Stimulated activated naive CD8-positive, alpha-beta T cell treated with anti-CD3 and anti-CD28 coated beads, Interleukin-15, Interleukin-2, amounts not matched to agents 100 U/mL and 50 U/mL, for 24 hours (primary cell): ENCODE measurements at places on chromosomes 12 and 14.

GRCh38 chr12:3047961-3048360 is 29.2 kb upstream of the TSPAN9 start:
- no peak for DNase-seq

DNA sequence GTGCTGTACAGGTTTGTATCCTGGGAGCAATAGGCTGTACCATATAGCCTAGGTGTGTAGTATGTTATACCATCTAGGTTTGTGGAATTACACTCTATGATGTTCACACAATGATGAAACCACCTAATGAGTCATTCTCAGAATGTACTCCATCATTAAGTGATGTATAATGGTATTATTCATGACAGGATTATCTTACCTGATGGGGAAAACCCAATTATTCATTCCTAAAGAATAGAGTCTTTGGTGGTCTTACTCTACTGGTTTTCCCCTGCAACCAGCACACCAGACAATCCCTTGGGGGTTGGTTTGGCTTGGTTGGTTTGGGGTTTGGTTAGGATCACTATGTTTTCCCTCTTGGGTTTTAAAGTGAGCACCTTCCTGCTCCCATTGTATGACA is 12.6 kb upstream of the OR10P1 start:
- DNase-seq: peak; percentile 56

- DNase-seq: no peak
These were observed 15.3 kb downstream of the DYNC1H1 start for GRCh38 chr14:101979666-101980065.

- no peak for DNase-seq
These were observed 143.1 kb downstream of the RBM19 start for GRCh38 chr12:113823016-113823415.

- DNase-seq: peak; percentile 17
These were observed 75.5 kb upstream of the CAND1 start for GRCh38 chr12:67193704-67194103.

DNA sequence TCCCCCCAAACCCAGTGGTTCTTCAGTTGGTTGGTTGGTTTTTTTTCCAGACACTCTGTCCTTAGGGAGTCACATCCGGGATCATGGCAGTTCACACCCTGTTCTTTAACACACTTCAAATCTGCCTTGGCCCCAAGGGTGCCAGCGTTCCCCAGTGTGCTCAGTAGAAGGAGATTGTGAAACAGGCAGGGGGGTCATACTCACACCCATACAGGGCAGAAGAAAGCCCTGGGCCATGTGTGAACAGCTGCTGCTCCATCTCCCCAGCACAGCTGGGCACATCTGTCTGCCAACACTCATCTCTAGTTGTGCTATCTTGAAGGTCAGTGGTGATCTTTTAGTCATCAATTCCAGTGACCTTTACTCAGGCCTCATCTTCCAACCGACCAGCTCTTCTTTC is 64.4 kb upstream of the FUT8 start:
- DNase-seq: no peak

DNA sequence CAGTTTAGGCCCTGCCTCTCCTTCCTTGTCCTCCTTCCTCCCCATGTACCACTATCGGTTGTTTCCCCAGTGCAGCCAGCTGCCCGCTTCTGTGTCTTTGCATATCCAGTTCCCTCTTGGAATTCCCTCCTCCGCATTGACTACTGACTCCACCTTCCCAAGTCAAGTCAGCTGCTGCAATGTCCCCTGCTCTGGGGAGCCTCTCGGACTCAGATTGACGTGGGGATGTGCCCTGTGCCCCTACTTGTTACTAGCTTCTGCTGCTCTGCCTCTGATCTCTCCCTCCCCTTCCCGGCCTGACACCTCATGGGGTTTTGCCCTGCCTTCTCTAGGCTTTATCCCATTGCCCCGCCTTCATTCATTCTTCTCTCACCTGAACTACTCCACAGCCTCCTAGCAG is 2.1 kb upstream of the CD9 start:
- no peak for DNase-seq

DNA sequence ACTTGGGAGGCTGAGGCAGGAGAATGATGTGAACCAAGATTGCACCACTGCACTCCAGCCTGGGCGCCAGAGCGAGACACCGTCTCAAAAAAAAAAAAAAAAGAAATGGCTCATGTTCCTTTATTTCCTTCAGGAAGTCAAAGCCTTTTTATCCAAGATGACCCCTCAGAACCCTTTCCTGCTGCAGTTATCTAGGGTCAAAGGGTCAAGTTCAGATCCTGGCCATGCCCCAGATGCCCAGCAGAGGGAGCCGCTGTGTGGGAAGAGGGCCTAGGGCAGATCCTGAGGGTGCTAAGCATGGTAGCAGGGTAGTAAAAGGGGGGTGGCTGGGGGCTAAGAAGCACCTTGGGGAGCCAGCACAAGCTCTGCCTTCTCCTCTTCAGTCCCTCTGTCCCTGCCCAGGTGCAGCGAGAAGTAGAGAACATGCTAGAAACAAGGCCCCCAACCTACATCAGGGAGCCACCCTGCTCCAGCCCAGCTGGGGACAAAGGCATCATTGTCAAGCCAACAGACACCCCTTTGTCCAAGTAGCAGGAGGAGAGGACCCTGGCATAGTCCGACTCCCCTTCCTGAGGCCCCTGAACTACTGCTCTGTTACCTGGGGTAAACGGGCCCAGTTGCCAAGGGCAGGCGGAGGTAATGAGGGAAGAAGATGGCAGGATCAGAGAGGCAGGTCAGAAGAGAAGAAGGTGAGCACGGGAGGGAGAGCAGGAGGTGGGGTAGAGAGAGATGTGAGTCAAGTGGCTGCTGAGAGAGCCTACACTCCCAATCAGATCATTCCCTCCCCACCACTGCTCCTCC is 6.5 kb downstream of the NFE2 start:
- DNase-seq: peak; percentile 80

DNA sequence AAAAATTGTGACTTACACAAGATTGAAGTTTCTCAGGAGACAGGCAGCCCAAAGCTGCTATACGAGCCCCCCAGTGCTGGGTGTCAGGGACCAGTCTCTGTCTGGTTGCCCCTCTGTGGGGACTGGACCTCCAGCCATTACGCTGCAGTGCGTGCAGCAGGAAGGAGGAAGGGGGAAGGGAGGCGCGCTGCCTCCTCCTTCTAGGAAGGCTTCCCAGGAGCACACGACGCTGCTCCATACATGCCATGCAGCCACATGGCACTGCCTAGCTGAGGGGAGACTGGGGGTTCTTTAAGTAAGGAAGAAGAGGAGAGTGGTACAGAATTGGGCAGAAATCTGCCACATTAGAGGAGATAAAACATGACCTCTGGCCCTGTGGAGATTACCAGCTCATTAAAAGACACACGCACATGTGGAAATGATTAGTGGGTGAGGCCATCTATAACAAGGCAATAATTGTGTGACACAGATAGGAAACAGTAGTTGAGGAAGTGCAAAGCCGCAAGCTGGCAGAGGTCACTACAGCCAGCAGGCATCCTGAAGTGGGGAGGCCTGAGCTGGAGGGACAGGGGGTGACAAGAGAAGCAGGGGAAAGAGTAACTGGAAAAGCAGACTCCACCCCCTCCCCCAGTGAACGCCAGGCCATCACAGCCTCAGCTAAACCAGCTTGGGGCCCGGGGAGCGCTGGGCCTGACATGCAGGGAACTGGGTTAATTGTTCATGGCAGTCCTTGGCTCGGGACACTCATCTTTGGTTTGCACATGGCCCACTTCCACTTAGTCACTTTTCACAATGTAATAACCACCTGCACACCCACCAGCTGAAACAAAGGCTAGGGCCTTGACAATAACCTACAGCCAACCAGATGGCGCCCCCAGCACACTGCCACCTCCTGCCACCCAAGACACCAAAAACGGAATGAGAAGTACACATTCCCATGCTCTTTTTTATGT is 39.6 kb downstream of the CCDC88C start:
- peak; percentile 65 for DNase-seq
